ENCODE measurements at places on chromosomes 11 and 22.

DNA sequence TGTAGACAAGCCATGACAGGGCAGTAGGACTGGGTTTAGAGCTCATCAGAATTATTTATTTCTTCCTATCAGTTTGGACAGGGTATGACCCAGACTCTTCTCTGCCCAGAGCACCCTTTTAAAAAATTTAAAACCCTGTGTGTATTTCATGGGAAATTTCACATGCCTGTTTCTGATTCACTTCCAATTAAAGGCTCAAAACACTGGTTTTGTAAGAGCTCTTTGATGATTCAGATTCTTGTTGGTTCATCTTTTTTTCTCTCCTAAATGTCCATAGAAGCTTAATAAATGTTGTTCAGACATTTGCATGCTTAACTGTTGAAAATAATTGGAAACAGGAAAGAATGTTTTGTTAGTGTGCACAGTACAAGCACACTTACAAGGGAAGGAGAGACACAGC is 13.8 kb downstream of the FLI1 start:
- peak; percentile 87 for DNase-seq

- DNase-seq: no peak
Measured at GRCh38 chr11:17606233-17607082, 59.4 kb downstream of the OTOG start.

GRCh38 chr11:18490319-18490718 is 34.7 kb downstream of the LDHAL6A start:
- DNase-seq: peak; percentile 7

DNA sequence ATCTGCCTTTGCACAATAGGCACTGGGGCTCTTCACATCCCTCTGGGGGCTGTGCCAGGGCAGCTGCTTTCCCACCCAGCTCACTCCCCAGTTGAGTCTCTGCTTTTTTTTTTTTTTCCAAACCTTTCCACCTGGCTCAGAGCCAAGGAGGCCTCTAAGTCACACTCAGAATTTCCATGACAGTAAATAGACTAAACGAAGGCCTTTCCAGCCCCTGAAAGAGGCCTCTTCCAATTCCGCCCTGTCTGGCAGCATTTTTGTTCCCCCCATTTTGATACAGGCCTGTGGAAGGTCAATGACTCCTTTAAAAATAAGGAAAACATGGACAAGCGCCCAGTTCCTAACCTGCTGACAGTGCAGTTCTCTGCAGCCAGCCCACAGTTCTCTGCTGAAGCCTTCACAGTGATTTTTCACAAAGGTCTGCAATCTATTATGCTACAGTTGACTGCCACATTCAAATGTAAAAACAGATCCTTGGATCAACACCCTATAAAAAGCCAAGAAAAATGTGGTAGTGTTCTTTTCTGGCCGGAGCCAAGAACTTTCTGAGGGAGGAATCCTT is 107.5 kb upstream of the SESN3 start:
- peak; percentile 55 for DNase-seq

GRCh38 chr11:64687643-64688533 is 35.1 kb downstream of the NRXN2 start:
- DNase-seq: no peak

DNA sequence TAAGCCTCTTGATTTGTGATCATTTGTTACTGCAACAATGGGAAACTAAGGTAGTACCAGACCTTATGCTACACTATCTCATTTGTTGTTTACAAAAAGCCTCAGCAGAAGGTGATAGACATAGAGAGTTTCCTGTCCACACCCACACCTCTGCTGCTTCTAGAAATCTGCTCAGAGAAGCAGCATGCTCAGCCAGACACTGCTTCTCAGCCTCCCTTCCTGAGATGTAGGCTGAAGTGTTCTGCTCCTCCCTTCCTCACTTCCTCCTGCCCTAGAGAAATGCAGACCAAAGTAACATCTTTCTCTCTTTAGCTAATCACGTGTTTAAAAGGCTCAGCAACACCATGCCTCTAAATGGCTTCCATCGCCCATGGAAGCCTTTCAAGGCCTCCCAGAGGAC is 88.4 kb downstream of the SLC1A2 start:
- DNase-seq: no peak

DNA sequence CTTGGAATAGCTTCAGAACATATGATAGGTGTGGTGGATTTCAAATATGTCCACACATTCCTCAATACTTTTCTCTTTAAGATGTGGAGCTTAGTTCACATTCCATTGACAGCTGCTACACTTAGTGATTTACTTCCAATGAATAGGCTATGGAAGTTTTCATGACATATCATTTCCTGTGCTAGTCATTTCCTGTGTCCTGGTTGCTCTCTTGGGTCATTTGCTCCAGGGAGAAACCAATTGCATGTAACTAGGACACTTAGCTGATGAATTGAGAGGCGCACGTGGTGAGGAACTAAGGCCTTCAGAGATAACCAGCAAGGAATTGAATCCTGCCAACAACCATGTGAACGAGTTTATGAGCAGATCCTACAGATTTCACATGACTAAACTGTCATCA is 120.9 kb downstream of the SLC17A6 start:
- peak; percentile 39 for DNase-seq

- no peak for DNase-seq
Measured at GRCh38 chr22:39958009-39958711, 2.0 kb upstream of the TMA7B start.

Measured in EH (cell line).